ENCODE measurements at places on chromosomes 1 and 21.

GRCh38 chr1:22124592-22125229 is 18.2 kb downstream of the WNT4 start:
- DNase-seq = no peak

GRCh38 chr21:9760398-9761074 is 760.8 kb upstream of the TPTE start:
- no peak for DNase-seq

- no peak for DNase-seq
Observed at GRCh38 chr1:20983297-20983889, 193.3 kb downstream of the EIF4G3 start.

DNA sequence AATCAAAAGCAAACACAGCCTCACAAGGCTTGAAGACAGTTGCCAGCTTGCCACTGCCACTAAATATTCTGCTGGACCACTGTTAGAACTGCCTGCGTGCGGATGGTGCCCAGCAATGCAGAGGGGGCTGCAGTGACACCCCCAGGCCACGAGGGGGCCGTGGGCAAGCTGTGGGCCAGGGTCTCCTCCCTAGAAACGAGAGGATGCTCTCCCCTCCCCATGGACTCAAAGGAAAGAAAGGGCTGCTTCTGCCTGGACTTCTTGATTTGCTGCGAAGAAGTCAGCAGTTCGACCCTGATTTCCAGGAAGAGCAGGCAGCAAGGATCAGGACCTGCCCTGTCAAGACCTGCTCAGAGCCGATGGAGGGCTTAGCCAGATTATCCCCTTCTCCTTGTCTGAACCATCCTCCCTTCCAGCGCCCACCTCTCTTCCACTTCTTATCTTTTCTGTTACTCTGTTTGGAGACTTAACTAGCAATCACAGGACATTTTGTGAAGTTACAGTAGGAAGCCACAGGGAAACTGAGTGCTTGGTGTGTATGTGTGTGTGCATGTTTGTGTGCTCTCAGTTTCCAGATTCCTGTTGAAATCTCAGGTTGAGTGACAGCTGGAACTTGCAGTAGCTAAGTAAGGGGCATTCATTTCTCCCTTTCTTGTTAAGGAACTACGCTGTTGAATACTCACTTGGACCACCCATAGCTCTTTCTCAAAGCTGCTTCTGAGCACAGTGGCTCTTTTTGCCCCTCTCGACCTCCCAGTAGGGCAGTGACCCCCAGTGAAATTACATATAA is 2.7 kb downstream of the MAN1C1 start:
- DNase-seq = no peak

DNA sequence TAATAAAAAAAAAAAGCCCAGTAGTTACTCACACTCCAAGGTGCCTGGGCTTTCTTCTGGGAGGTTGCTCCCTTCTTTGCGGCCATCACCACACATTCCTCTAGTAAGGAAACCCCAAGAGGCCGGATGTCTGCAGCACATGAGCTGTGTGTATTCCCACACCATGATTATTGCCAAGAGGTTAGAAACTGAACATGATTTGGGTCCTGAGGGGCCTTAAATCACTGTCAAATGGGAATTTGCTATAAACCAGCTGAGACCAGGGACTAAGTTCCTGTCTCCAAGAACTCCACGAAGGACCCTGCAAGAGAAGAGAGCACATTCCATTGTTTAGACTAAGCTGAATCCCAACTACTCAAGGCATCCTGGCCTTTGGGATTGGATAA is 85.3 kb upstream of the SSX2IP start:
- DNase-seq = no peak

GRCh38 chr1:7299329-7299799 is 471.7 kb upstream of the VAMP3 start:
- peak; percentile 99 for DNase-seq

- no peak for DNase-seq
Observed at GRCh38 chr1:114088392-114089299, 65.0 kb downstream of the SYT6 start.

DNA sequence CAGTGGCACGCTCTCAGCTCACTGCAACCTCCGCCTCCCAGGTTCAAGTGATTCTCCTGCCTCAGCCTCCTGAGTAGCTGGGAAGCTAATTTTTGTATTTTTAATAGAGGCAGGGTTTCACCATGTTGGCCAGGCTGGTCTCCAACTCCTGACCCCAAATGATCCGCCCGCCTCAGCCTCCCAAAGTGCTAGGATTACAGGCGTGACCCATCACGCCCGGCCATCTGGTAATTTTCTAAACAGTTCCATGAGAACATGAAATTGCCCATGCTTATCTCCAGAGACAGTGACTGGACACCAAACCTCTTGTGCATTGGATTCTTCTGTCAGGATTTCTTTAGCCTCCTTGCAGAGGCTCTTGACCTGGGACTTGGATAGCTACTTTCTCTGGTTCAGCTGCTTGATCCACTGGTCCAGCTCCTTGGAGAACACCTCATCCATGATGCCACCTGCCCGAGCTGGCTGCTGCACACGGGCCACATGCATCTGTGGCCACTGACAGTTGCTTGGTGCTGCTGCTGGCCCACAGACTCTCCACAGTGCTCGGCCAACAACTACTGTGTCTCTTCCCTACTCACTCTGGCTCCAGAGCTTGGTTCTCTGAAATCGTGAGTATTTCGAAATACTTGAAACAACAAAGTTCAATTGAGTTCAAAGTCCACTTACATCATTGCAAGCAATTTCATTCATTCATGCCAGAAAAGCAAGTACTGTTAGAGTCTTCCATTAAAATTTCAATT is 40.0 kb upstream of the CTPS1 start:
- DNase-seq = peak; percentile 36

DNA sequence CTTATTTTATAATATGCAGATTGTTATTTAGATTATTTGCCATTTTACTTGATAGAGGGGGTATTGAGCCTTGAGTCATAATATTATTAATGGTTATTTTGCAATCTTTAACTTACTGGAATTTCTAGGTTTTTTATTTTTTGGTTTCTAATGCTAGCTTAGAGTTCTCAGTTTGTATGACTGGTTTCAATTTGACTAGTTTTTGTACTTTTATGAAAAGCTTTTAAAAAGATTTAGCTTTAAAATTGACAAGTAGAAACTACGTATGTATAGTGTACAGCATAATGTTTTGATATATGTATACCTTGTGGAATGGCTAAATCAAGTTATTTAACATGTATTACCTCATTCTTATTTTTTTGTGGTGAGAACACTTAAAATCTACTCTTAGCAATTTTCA is 41.5 kb downstream of the CEP350 start:
- DNase-seq = no peak

- DNase-seq = peak; percentile 45
Observed at GRCh38 chr1:97038410-97038809, 316.8 kb downstream of the PTBP2 start.

- DNase-seq = peak; percentile 80
Observed at GRCh38 chr1:221858818-221859611, 117.1 kb upstream of the DUSP10 start.

DNA sequence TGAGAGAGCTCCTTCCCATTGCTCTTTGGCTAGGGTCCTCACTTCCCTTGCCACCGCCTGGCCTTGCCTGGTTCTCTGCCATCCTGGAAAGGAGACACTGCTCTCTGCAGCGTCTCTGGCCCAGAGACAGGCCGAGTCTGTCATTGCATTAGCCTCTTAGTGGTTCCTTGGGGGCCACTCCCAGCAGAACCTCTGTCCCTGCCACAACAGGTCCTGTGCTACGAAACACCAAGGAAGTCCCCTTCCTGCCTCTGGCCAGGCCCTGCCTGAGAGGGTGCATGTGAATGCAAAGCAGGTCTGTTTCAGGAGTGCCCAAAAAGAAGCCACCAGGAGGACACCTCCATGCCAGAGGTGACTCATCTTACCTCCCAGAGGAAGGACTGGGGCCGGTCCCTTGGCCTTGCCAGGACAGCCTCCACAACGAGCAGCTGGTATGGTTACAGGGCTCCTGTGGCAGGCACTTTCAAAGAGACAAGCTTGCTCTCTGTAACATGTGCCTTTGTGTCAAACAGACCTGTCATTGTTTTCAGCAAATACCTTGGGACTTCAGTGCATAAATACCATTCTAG is 59.6 kb downstream of the VPS26C start:
- no peak for DNase-seq

All from astrocyte of the spinal cord (primary cell).